B cell (primary cell): ENCODE measurements at places on chromosomes 7 and 10. TPM values are rescaled to one million over a fixed set of nuclear protein-coding genes. Genes with fewer than 3 reads are reported as not detected.
A peak's percentile ranks its signal among the peaks of the same experiment; 100 is the strongest.

The ZNF467 gene
- 1.1 and 1.2 TPM in 2 replicates for polyA plus RNA-seq

The COL13A1 gene
- not detected in 2 replicates for polyA plus RNA-seq

The PITRM1 gene
- 50.7 and 79.6 TPM in 2 replicates for polyA plus RNA-seq

The TRIM73 gene
- 4.3 and 6.0 TPM in 2 replicates for polyA plus RNA-seq

- DNase-seq: no peak
Observed at GRCh38 chr7:99791021-99791420, 7.0 kb upstream of the CYP3A4 start.

DNA sequence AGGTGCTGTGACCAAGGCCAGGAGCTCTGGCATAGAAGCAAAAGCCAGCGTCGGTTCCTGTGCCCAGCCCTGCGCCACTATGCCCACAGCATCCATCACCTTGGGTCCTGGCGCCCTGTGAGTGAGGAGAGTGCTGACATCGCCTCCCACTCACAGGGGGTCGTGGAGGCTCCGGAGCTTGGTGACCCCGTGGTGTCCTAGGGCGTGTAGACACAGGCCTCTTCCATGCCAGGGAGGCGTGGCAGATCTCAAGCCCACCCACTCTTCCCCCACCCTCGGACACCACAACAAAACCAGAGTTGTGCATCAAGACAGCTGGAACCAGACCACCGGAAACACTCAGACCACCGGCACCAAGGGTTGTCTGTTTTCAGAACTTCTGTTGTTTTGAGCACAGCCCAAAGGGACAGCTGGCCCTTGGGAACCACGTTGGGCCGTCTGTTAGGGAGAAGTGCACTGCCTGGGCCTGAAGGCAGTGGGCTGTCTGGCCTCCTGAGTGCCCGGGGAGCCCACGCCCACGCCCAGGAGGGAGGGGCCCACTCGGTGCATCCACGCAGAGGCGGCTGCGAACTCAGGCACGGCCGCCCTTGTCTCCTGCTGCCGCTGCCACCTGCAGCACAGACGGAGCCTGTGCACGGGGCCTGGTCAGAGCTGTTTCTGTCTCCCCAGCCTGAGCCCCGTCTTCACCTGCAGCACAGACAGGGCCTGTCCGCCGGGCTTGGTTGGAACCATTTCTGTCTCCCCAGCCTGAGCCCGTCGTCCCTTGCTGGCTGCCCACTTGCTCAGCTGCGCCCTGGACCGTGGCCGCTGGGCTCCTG, 106.3 kb downstream of the INPP5A start:
- no peak for DNase-seq

DNA sequence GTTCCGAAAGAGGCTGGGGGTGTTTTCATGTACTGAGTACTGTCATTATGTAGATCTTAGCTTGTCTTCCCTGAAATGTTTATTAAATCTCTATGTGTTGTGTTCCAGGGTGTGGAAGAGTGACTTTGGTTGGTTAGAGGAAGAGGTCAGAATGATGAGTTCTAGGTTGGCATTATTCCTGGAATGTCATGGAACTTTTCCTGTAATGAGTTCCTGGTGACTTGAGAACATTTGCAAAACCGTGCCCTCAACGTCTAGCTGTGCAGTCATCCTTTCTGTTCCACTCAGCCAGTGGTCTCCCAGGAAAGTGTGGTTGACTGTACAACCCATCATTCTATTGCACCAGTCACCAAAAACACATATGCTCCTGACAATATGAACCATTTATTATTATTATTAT, 129.6 kb downstream of the BICC1 start:
- DNase-seq: no peak

DNA sequence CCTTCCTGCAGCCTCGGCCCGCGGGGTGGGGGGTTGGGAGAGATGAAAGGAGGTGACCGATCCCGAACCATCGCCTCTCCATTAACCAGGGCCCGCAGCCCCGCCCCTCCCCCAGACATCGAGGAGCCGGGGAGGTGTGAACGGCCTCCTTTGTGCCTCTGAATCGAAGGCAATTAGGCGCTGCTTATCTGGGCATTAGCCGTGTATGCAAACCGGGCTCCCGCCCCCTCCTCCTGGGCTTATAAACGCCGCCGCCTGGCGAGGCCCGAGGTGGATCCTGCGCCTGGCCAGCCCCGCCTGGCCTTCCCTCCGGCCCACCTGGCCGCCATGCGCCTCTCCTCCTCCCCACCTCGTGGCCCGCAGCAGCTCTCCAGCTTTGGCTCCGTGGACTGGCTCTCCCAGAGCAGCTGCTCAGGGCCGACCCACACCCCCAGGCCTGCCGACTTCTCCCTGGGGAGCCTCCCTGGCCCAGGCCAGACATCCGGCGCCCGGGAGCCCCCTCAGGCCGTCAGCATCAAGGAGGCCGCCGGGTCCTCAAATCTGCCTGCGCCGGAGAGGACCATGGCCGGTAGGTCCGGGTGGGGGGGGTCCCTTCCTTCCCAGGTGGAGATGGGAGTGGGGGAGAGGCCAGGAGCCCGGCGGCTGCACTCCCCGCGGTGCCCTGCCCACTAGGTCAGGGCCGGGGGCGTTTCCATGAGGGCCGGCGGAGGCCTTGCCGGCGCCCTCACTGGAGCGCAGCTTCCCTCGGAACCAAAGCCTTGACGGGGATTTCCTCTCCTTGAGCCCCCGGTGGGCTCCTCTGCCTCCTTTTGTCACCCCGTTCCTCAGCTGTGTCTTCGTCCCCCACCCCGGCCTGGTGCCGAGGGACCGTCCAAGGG, at the start of gene VENTX:
VENTX (plus strand) TSS at position 268 of the 878 bp plus-strand sequence; CDS start at position 328, 60 bp downstream.
- DNase-seq: no peak

GRCh38 chr10:118254654-118255053, 87.5 kb downstream of the FAM204A start:
- DNase-seq: no peak

DNA sequence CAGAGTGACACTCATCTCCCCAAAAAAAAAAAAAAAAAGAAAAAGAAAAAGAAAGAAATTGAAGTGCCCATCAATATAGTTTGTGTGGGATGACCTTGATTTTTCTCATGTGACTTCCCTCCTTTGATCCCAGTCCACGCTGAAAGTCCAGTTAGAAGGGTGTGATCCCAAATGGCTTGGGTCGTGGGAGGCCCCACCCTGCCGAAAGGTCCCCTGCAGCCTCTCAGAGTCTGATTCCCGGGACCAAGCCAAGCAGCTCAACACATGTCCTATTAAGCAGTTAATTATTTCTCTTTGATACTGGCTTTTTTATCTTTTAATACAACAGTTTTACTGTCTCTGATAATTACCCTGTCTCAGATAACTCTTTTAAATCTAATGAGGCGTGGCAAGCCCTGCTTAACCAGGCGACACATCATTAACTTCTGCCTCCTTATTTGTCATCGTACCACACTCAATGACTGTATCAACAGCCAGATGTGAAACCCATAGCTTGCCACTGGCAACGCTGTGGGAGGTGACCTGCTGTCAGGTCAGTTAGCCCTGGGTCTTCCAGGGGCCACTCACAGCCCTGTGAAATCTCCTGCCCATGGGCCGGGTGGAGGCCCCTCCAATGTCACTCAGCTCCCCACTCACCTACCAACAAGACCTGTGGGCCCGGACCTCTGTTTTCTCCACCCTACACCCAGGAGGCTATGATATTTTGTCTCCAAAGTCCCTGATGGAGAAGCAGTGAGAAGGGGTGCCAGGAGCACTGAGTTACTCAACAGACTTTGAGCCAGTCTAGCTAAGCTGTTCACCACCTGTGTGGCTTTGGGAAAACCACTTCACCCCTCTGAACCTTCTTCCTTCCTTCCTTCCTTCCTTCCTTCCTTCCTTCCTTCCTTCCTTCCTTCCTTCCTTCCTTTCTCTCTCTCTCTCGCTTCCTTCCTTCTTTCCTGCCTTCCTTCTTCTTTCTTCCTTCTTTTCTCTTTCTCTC, 110.0 kb upstream of the SFMBT2 start:
- DNase-seq: no peak

- DNase-seq: no peak
Observed at GRCh38 chr7:8274589-8274988, 12.6 kb upstream of the ICA1 start.

DNA sequence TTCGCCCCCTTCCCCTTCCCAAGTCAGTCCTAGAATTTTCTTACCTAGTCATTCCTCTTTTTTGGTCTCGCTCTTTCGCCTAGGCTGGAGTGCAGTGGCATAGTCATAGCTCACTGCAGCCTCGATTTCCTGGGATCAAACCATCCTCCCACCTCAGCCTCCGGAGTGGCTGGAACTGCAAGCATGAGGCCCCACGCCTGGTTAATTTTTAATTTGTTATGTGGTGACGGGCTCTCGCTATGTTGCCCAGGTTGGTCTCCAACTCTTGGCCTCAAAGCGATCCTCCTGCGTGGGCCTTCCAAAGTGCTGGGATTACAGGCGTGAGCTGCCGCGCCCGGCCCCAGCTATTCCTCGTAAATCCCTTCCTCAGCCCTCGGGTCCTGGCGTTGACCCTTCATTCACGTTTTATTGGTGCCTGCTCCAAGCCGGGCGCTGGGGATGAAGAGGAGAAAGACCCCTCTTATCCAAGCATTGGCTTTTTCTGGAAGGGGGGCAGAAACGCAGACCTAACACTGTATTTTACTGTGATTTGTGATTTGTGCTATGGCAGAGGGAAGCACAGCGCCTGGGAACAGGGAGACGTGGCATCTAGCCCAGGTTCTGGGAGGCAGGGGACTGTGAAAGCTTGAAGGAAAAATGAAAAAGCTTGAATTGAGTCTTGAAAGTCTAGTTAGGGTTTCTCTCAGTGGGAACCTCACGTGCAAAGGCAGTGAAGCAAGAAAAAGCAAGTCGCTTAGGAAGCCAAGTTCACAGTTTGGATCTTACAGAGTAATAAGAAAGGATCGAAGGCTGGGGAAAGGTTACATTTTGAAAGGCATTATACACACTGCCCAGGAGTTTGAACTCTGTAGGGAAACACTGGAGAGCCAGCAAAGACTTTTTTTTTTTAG, 516 bp downstream of the ZNHIT1 start:
- DNase-seq: no peak

DNA sequence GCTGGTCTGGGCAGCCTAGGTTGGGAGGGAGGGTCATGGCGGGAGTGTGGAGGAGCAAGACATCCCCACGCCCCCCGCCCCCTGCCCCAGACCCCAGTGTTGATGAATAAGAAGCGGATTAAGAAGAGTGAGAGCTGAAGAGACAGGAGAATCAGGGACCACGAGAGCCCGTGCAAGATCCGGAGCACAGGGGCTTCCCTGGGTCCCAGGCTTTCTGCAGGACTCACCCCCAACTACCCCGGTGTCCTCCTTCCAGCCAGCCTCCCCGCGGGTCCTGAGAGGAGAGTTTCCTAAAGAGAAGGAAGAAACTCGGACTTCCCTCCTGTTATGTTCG, 20.1 kb downstream of the GHRHR start:
- DNase-seq: no peak

- no peak for DNase-seq
Observed at GRCh38 chr7:158572000-158572828, 15.4 kb downstream of the PTPRN2 start.

DNA sequence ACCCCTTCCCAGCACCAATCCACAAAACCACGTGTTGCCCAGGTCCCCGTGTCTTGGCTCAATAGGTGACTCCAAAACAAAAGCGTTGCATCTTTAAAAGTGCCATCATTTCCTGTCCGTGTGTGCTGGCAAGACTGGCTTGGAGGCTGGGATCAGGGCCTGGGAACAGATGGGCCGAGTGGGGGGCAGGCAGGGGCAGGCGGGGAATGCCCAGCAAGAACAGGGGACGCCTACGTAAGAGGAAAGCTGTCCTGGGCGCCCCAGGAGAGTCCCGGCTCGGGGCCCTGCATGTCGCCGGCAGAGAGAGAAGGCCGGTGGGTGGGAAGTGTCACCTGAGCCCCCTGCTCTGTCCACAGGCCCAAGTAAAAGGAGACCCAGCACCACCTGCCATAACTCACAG, 86.5 kb downstream of the PAXIP1 start:
- DNase-seq: no peak

DNA sequence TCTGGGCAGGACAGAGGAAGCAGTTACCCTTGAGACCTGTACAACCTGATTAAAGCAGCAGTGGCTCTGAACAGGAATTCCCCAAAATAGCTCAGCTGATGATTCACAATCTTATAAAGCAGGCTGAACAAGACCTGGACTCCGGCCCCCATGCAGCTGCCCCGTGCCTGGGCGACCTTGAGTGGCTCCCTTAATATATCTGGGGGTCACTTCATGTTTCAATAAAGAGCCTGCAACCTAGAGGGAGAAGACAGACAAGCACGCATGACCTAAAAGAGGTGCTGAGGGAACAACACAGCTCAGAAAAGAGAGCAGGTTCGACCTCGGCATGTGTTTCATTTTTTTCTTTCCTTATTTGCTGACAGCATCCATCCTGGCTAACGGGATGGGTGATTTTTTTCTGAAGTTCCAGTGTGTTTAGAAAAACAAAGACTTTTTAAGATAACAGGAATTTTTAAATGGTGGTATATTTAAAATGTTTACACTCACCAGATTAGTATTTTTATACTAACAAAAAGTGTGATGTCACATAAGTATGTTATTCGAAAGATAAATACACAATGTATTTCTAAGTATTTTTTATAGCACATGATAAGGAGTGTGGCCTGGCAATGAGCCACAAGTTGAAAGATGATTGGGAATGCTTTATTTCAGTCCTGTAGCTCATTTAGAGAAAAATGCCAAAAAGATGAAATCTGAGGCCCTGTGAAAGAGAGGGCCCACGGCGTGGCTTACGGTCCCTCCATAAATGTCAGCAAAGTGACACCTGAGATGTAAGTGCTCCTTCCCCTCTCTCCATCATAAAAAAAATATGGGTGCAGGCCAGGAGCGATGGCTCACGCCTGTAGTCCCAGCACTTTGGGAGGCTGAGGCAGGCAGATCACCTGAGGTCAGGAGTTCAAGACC, 161.3 kb downstream of the SLIT1 start:
- DNase-seq: no peak

DNA sequence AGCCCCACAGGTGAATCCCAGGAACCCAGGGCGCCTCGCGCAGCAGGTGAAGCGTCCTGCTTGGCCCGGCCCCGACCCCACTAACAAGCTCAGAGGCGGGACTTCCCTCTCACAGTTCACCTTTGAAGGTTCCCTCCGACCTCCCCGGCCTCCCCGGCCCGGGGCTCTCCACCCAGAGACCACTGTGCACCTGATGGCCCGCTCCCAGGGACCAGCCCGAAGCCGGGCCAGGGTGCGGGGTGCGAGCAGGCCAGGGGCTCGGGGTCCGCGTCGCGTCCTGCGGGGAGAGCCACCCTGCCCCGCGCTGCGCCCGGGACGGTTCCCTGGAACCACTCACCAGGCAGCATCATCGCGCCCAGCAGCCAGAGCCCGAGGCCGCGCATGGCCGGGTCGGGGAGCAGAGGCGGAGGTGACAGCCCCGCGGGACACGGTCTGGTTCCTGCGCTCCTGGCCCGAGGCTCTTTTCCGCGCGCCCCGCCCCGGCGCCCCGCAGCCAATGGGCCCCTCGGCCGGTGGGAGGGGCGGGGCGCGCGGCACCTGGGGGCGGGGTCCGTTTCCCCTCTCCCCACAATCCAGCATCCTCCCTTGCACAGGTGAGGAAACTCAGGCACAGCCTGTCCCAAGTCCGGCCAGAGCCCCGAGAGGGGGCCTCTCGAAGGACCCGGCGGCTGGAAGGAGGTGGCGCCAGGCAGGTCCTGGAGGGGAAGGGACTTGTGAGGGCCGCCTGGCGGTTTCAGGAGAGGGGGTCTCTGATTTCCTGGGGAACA, at the start of gene ADAM8:
ADAM8 (minus strand) TSS at position 434 of the 767 bp plus-strand sequence; CDS start at position 383, 51 bp downstream.
- DNase-seq: peak; percentile 85

- no peak for DNase-seq
Observed at GRCh38 chr10:25245165-25245564, 70.4 kb downstream of the GPR158 start.

- no peak for DNase-seq
Observed at GRCh38 chr10:72175149-72175548, 40.7 kb upstream of the ANAPC16 start.

- no peak for DNase-seq
Observed at GRCh38 chr7:96638669-96639068, 71.0 kb downstream of the SEM1 start.

- DNase-seq: peak; percentile 96
Observed at GRCh38 chr10:35195361-35196306, 69.0 kb downstream of the CREM start.
